Thyroid gland (tissue), 4 donors: ENCODE measurements at places on chromosomes 3 and 15.

DNA sequence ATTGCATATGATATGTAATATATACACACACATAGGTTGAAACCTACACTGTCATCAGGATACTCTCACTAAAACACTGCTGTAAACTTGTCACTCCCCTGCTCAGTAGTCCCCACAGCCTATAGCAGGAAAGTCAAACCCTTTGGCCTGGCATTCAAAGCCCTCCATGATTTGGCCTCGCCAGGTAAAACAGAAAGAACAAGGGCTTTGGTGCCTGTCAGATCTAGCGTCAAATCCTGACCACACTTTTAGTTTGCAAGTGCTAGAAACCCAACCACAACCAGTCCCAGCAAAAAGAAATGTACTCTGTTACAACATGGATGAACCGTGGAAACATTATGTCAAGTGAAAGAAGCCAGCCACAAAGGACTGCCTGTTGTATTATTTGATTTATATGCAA lies 11.4 kb downstream of the CRABP1 start:
- DNase-seq, result no peak

GRCh38 chr3:127394031-127394430 lies 106.2 kb upstream of the PRR20G start:
- DNase-seq, result no peak

GRCh38 chr3:159855599-159856346 lies 132.9 kb upstream of the IL12A start:
- no peak for DNase-seq

GRCh38 chr3:143988306-143988705 lies 16.7 kb downstream of the DIPK2A start:
- no peak for DNase-seq

- DNase-seq, result no peak
Observed at GRCh38 chr3:9701711-9702110, 1.9 kb upstream of the CPNE9 start.

DNA sequence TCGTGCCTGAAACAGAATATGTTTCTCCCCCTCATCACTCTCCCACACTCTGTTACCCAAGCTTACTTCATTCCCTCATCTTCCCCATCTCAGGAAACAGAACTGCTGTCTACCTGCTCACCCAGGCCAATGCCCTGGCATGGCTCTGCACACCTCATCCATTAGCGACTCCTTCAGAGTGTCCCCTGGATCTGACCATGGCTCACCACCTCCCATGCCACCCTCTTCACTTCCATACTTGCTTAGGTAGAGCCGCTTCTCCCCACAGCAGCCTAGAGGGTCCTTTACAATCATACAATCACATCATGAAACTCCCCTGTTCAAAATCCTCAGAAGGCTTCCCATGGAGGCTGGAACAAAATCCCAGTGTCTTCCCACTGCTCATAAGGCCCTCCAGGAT lies 33.9 kb upstream of the RAD18 start:
- DNase-seq, result no peak

DNA sequence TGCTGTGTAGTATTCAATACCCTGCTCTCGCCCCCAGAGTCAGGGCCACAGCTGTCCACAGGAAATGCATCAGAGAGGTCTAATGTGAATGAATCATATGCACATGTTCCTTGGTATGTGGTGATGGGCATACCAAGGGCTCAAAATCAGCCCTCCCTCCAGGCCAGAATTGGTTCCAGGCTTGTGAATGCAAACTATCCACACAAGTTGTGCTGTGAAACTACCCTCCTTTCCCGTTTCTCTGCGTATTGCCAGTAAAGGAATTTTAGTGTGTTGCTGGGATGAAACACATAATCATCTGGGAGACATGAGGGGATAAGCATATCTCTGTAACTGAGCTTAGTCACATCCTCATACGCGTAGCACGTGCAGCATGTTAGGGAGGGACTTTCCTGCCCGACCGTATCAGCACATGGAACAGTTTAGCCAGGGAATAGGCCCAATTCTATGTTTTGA lies 9.2 kb upstream of the MME start:
- DNase-seq, result no peak
